ENCODE measurements at places on chromosomes 1 and 21.

DNA sequence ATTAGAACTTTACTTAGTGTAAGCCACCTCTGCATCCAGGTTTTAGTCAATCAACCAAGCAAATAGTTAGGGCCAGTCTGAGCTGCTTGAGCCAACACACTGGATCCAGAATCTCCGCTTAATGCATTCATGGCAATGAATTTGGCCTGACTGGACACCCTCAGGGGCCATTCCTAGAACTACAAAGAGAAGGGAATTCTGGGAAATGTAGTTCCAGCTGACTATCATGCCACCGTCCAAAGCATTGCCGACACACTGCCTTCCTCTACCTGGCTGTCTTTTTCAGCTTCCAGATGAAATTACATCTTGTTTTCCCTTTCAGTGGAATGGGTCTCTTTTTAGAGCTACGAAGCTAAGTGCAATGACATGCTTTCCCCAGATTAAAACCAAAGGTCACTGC is 163.0 kb upstream of the IGSF21 start:
- DNase-seq = no peak

GRCh38 chr1:211261229-211261628 is 2.1 kb downstream of the RCOR3 start:
- DNase-seq = no peak

- DNase-seq = no peak
Observed at GRCh38 chr1:7366286-7366954, 404.7 kb upstream of the VAMP3 start.

DNA sequence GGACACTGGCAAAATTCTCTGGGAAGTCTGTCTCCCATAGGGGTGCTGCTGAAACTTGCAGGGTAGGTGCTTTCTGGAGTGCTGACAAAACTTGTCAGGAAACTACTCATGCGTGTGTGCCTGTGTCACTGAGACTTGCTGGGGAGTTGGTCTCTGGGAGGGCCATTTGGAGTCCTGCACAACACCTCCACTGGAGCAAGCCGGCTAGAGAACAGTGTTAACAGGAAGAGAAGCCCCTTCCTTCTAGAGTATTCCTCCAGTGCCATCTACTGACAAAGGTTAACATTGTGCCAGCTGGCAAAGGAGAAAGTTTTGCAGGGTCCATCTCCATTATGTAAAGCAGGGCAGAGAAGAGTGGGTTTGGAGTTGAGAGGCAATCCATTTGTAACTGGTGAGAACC is 30.0 kb downstream of the ZMYM4 start:
- DNase-seq = no peak

GRCh38 chr21:32514275-32515055 is 70.9 kb downstream of the TCP10L start:
- no peak for DNase-seq
